ENCODE measurements at places on chromosomes 12 and 14. TPM values are rescaled to one million over a fixed set of nuclear protein-coding genes. Genes with fewer than 3 reads are reported as not detected.

GRCh38 chr14:32327255-32327961, 1.7 kb upstream of the AKAP6 start:
- no peak for DNase-seq

DNA sequence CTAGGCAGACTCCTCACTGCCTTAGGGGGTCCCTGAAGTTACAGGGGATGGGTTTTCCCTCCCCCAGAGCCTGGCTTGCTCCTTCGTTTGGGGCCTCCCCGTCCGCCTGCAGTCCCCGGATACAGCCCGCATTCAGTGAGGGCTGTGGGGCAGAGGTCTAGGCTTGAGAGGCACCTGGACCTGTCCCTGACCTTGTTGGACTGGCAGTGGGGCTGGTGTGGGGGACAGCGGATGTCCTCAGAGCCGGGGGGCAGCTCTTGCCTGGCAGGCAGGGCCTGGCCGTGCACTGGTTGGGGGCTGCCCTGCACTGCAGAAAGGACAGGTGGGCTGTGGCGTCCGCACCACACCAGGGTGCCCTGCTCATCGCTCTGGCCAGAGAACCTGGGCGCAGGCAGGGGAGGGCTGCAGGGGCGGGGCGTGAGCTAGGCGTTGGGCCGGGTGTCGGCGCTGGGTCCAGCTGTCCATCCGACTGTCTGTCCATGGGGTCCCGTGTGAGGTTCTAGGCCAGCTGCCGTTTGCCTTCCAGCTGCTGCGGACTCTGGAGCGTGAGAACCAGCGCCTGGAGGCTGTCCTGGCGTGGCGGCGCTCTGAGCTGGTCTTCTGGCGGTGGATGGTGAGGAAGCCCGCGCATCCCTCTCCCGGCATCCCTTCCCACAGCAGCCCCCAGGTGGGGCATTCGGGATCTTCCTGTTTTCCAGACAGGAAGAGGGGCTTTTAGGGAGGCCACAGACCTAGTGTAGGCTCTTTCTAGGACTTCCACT, 6.0 kb downstream of the TEDC1 start:
- DNase-seq: peak; percentile 43

GRCh38 chr14:75535164-75535898, 13.1 kb downstream of the BATF start:
- DNase-seq: no peak

SERPINA4 gene
- not detected for total RNA-seq

LAG3 gene
- total RNA-seq: 1.2 TPM

ASIC1 gene
- total RNA-seq: 0.39 TPM

Measured in aorta (tissue), 5 donors.